ENCODE measurements at places on chromosomes 7 and 10.

GRCh38 chr7:44101966-44102845 lies 1.9 kb upstream of the AEBP1 start:
- DNase-seq: no peak

DNA sequence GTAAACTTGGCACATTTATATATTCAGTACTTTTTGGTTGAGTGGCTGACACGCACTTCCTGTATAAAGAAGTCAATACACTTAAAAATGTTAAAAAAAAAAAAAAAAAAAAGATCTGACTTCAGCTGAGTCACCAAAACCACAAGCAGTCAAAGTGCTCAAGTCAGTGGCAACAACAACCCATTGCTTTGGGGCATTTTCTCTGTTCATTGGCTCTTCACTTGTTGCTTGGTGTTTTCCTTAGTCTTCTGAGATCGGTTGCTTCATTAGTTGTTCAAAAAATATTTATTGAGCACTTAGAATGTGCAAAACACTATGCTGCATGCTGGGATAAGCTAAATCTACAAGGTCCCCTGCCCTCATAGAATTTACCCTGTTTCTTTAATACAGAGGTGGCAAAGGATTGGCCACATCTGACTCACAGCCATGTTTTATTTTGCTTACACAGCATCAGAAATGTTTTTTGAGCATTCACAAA lies 63.7 kb downstream of the ZNRF2 start:
- peak; percentile 63 for DNase-seq

DNA sequence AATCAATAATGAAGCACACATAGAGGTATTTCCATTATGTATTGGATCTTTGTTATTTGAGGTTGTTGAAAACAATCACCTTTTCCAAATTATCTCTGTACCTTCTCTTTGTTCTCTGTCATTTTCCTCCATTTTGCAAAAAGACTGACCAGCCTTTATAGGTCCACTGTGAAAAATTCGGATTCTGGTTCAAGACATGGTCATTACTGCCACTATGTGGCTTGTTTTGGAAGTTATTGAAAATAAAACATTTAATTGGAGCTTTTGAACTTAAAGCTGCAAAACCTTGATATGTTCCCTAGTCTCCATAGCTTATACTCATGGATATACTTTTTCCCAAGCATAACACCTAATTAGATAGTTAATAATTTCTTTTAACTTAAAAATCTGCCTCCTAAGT lies 1094.4 kb downstream of the NRG3 start:
- no peak for DNase-seq

GRCh38 chr10:63698787-63699150 lies 177.6 kb downstream of the REEP3 start:
- no peak for DNase-seq

- no peak for DNase-seq
Observed at GRCh38 chr10:32331606-32332005, 15.4 kb downstream of the EPC1 start.

DNA sequence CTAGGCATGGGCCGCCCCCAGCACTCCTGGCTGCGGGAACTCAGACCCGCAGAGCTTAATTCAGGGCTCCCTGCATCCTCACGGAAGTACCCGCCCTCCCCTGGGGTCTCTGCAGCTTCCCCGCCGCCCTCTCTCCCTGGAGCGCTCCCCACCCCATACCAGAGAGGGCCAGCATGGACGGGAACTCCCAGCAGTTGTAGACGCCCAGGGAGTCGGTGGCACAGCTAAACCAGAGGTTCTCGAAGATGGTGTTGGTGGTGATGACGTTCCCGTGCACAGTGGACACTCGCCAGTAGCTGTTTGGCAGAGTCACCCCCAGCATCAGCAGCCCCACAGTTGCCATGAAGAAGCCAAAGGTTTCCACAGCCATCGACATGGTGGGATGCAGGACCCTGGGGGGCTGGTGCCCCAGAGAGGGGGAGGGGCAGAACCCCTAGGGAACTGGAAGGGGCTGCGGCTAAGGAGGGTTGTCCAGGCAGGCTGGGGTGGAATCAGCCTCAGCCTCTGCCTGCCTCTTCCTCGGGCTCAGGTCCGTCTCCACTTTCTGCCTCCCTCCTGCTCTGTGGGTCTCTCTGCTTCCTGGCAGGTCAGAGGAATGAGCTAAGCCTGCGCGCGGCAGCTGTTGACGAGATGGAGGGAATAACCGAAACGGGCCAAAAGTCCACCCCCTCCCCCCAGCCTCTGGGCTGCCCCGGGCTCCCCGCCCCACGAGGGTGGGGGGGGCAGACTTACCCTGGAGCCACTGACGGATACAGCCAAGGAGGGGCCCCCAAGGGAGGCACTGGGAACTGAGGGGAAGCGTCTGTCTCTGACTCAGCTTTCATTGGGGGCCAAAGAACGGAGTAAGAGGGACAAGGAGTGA lies at the start of gene CLDN15:
CLDN15 (minus strand) TSS at position 597 of the 862 bp plus-strand sequence; CDS start at position 376, 221 bp downstream.
- DNase-seq: no peak

DNA sequence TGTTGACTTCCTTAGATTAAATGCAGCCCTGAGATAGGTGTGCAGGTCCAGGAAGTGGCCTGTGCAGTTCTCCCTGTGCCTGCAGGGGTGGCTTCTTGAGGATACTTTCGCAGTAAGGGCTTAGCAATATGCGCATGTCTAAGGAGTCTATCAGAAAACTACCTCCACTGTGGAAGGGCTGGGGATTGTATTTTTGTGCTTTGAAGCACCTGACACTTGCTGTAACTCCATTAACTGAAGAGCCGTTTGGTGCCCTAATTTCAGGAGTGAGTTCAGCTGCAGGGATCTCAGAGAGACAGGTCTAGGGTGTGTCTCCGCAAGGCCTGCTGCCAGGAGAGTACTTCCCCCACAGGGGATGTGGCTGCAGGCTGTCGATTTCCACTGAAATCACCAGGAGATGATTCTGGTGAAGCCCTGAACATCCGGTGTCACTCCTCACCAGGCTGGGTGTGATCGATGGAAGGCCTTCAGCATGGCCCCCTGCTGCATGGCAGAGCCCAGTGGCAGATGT lies 35.5 kb downstream of the IKZF1 start:
- DNase-seq: no peak

- no peak for DNase-seq
Observed at GRCh38 chr10:89399956-89400355, 7.5 kb downstream of the IFIT1 start.

Data from HS-27A (cell line).